ENCODE measurements at places on chromosomes 6 and 20.
A peak's percentile ranks its signal among the peaks of the same experiment; 100 is the strongest.

GRCh38 chr6:100167585-100167984 is 173.6 kb upstream of the MCHR2 start:
- no peak for DNase-seq

DNA sequence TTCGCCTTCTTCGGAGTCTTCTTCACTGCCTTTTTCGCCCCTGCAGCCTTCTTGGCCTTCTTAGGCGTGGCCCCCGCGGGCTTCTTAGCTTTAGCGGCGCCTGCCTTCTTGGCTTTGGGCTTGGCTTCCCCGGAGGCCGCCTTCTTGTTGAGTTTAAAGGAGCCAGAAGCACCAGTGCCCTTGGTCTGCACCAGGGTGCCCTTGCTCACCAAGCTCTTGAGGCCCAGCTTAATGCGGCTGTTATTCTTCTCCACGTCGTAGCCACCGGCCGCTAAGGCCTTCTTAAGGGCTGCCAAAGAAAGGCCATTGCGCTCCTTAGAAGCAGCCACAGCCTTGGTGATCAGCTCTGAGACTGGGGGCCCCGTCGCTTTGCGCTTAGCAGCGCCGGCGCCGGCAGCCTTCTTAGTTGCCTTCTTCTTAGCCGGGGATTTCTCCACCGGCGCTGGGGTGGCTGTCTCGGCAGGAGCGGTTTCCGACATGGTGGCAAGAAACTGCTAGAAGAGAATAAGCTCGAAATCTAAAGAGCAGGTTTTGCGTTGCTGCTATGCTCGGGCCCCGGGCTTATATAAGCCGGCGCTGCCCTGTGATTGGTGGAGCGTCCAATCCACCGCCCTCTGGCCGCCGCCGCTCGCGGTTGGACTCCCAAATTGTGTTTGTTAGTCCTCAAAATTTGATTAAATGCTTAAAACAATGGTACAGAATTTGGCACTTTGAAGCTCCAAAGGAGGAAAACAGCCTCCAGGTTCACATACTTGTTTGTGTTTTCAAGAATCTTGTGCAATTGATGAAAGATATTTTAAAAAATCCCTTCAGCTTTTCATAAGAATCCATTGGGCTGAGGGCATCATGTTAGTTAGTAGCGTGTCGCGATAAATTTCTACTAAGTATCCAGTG is 44.9 kb downstream of the OR2B2 start:
- peak; percentile 30 for DNase-seq

- DNase-seq, result no peak
Observed at GRCh38 chr20:24892931-24893330, 56.1 kb upstream of the CST7 start.

DNA sequence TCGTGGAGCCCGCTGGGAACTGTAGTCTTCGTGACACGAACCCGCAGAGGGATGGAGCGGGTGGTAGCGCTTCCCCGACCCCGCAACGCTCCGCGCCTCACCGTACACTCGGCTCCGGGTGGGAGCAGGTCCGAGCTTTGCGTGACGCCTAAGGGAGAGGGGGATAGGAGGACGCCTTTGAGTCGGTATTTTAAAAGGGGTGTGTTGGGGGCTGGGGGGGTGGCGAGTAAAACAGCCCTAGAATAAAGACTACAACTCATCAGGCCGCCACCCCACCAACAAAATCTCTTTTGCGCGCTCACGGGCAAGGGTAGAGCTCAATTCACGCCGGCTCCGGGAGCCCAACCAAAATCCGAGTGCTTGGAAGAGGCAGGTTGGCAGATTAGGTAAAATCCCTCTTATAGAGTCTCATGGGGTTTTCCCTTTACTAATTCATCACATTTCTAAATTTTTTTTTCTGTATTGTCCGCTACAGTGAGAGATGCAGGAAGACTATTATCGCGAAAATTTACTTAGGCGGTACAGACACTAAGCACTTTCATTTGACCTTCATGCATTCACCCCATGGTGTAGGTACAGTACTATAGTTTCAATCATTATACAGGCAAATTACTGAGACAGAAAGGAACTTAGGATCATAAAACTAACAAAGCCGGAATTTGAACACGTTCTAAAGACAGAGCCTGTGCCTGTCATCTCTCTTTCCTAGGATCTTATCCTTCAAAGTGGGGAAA is 706 bp upstream of the SNX14 start:
- DNase-seq, result peak; percentile 18

GRCh38 chr20:45853484-45853883 is 3.7 kb downstream of the ACOT8 start:
- no peak for DNase-seq

DNA sequence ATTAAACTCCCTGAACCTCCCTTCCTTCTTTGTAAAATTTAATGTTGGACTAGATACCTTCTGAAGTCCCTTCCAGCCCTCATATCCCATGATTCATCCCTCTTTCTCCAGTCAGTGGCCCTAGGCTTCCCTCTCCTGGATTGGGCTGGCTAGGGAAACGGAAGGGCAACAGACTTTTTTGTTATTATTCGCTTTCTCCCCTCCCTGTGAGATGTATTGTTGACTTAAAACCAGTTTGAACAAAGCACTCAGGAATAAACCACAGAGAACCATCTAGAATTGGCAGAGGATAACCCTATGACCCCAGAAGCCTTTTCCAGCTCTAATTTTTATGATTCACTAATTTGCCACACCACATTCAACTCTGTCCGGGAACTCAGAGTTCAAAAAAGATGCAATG is 239.7 kb upstream of the SUPT3H start:
- no peak for DNase-seq

GRCh38 chr6:43983632-43984031 is 143.6 kb downstream of the MRPL14 start:
- no peak for DNase-seq

DNA sequence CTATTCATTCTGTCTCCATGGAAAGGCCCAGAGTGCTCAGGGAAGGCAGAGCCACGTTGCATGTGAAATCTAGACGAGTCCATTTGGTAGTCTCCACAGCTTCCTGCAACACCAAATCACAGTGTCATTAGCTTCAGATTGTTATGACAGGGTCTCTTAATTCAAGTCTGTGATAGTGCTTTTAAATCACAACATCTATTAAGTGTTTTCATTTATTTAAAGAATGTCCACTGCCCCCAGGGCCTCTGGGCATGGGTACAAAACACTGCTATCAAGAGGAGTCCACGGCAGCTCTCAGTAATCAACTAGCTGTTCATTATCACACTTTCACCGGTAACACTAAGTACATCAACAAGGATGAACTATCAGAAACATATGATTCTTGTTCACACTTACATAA is 455.9 kb upstream of the JARID2 start:
- DNase-seq, result no peak

GRCh38 chr6:144555066-144555465 is 269.9 kb downstream of the UTRN start:
- no peak for DNase-seq

GRCh38 chr6:15350386-15351083 is 104.7 kb downstream of the JARID2 start:
- DNase-seq, result no peak

DNA sequence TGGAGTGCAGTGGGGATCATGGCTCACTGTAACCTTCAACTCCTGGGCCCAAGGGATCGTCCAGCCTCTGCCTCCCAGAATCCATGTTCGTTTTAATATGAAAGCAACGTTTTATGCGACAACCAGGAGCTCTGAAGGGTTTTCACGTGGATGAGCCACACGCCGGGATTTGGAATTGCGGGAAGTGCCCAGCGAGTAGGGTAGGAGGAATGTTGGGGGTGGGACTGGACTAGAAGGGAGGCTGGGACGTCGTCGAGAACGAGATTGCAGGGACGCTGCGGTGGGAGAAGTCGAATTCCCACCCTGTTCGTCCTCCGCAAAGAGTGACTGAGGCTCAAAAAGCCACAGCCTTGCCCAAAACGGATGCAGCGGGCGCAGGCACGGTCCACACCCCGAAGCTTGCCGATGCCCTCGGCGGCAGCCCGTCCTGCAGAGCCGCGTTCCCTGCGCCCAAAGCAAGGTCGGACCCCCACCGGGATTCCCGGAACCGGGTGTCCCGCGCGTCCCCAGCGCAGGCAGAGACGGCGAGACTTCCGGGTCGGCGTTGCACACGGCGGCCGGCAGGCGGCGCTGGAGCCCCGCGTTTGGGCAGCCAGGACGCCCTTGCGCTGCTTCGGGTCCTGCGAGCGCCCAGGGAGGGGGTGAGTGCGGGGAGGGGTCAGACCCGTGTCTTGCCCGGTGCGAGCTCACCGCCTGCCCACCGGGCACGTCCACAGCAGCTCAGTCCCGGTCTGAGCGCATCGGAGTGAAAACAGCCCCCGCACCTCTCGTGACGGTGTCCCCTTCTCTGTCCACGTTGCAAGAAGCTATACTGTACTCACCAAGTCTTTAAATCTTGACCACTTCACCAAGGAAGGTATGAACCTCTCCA is 87.8 kb downstream of the DHX35 start:
- DNase-seq, result peak; percentile 64

GRCh38 chr6:24829657-24830056 is 30.9 kb upstream of the ARMH2 start:
- no peak for DNase-seq

DNA sequence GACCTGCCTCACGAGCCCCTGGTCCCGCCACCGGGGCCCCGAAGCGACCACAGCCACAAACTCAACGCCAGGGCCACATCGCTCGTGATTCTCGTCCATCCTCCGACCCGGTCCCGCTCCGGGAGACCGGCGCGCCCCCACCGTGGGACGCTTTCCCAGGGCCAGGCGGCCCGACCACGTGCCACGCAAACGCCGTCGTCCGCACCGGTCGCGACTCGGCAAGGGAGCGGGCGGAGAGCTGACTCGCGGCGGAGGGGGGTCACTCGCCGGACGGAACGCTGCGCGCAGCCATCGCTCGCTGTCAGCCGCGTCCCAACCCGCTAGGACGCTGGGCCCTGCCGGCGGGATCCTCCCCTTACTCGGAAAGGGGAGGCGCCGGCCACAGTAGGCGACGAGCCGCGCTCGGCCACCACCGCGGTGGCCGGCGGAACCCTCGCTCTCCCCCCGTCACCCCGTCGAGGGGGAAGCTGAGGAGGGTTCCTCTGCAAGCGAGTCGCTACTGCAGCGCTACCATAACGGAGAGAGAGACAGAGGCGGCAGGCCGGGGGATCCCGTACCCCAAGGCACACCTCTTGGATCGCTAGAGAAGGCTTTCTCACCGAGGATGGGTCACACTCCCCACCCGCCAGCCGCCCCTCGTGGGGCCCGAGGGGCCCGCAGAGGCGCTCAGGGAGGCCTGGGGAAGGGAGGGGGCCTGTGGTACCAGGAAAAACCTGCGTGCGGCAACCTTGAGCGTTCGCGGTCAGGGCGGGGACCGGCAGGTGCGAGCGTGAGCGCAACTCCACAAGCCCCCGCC is 511.8 kb upstream of the ZNF337 start:
- DNase-seq, result peak; percentile 41

DNA sequence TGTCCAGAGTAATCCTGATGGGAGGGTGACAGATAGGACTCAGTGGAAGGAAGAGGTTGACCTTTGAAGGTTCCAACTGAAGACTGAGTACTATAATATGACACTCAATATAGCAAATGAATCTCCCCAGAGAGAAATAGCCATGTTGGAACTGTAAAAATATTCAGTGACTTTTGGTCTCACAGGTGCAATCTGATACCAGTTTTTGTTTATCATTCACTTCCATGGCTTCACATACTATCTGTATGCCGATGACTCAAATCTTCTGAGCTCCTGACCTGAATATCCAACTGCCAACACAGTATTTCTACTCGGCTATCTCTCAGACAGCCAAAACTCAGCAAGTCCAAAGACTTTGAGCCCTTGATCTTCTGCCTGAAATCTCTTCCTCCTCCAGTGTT is 21.8 kb upstream of the PKHD1 start:
- no peak for DNase-seq

- no peak for DNase-seq
Observed at GRCh38 chr6:45746046-45746445, 269.6 kb downstream of the CLIC5 start.

GRCh38 chr6:148414836-148415235 is 72.2 kb downstream of the SASH1 start:
- DNase-seq, result no peak

DNA sequence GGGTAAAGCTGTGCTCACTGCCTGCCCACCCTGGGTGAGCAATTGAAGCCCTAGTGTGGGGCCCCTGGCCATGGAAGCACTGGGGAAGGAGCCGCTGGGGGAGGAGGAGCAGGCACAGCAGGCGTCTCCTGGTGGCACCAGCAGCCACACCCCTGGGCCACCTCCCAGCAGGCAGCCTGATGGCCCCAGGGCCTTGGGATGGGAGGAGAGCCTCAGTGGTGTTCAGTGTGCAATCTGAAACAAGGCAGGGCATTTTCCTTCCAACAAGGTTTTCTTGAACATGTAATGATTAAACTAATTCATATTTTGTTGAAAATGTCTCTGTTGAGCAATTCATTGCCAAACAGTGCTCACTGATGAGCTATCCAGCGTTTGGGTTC is 151.0 kb downstream of the ZDHHC14 start:
- no peak for DNase-seq

DNA sequence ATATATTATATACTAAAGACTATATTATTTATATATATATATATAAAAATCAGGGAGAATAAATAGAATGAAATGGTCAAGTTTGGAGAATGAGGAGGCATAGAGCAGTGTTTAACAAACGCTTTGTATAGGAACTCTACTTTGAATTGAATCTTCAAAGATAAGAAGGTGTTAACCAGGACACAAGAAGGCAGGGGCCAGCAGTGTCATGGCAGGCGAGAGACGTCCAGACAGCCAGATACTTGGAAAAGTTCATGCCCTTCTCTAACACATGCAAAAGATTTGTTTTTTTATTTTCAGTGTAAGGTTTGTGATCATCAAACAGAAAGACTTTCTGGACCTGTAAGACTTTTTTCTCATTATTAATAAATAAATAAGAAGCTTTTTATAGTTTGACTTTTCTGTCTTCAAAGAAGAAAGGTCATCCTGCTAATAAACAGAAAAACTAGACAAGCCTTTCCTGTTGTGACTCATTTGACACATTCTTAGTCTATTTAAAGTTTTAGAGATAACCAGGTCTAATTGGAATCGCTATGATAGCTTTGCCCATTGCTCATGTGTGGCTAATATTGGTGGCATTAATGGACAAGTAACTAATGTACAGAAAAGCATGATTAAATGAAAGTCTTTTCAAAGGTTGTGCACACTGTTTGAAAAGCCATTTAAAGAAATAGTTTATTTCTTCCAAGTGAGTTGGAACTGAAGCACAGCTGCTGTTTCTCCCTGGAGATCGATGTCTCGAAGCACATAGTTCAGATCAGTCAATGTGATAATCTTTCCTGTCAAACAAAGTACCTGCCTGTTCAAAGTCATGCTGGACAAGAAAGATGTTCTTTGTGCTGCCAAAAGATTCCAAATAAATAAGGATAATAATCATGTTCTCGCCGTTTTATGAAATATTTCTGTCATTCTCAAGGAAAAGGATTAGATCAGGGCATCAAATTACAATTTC is 420.4 kb upstream of the OPRM1 start:
- no peak for DNase-seq

DNA sequence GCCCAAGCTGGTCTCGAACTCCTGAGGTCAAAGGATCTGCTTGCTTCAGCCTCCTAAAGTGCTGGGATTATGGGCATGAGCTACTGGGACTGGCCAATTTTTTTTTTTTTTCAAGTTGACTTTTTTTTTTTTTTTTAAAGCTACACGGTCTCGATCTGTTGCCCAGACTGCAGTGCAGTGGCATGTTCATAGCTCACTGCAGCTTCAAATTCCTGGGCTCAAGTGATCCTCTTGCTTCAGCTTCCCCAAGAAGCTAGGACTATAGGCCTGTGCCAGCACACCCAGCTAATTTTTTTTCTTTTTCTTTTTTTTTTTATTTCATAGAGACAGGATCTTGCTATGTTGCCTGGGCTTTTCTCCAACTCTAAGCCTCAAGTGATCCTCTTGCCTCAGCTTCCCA is 59.5 kb downstream of the NCOA3 start:
- no peak for DNase-seq

Measured in T-helper 2 cell (primary cell).